ENCODE measurements at places on chromosomes 7 and 10.

DNA sequence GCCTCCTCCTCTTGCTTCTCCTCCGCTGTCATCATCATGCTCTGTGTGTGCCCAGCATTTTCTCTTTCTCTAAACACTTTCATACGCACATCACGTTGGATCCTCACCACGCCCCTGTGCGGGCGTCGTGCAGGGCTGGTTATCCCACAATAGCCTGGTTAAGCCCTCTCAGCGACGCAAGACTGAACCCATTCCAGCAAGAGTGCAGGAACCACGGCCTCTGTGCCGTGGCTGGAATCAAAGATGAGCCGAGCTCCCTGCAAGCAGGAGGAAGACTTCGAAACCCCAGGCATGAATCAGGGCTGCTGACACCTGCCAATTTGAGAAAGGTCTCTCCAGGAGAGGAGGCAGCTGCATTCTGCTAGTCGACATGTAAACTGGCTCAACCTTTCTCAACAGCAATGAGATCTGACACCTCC is 74.8 kb upstream of the FOXK1 start:
- DNase-seq, result no peak

DNA sequence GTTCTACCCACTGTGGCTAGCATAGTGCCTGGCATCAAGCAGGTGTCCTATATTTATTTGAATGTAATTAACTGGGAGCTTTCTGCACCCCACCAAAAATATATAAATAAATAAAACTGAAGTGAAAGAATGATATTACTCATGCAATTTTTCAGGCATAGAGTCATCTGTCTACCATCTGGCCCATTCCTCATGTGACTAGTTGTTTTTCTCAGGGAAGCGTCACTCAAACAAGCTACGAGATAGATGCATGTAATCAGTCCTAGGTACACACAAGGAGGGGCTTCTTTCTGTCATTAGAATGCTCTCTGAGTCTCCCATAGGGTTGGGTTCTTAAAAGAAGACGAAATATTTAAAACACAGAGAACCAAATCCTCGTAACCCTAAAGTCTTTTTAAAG is 255.5 kb upstream of the KMT2E start:
- DNase-seq, result peak; percentile 29

DNA sequence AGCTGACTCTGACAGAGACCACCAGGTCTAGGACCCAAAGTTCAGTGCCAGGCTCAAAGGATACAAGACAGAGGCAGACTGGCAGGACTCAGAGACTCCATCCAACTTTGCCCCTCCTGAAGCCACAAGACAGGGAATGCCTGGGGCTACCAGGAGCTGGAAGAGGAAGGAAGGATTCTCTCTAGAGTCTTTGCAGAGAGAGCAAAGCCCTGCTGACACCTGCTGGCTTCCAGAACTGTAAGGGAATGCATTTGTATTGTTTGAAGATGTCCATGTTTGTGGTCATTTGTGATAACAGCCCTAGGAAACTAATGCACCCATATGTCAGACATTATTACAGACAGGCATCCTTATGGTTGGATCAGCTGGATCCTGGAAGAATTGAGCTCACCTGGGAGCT is 132.3 kb upstream of the C7orf33 start:
- DNase-seq, result no peak

DNA sequence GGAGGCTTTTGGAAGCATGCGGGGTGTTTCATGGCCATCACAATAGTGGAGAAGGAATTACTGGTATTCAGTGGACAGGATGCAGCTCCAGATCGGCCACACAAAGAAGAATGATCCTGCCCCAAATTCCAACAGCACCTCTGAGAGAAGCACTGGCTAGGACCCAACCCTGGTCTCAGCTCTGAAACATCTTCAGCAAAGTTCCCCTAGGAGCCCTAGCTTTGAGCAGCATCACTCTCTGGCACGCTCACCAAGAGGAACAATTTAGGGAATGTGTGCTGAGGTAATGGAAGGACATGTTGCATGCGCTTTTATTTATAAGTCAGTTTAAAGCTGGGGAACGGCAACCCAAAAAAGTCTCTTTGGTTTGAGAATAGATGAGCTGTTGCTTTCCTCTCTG is 5.5 kb upstream of the OPN1SW start:
- DNase-seq, result no peak

- DNase-seq, result no peak
Observed at GRCh38 chr10:106043863-106044262, 1120.6 kb downstream of the SORCS1 start.

DNA sequence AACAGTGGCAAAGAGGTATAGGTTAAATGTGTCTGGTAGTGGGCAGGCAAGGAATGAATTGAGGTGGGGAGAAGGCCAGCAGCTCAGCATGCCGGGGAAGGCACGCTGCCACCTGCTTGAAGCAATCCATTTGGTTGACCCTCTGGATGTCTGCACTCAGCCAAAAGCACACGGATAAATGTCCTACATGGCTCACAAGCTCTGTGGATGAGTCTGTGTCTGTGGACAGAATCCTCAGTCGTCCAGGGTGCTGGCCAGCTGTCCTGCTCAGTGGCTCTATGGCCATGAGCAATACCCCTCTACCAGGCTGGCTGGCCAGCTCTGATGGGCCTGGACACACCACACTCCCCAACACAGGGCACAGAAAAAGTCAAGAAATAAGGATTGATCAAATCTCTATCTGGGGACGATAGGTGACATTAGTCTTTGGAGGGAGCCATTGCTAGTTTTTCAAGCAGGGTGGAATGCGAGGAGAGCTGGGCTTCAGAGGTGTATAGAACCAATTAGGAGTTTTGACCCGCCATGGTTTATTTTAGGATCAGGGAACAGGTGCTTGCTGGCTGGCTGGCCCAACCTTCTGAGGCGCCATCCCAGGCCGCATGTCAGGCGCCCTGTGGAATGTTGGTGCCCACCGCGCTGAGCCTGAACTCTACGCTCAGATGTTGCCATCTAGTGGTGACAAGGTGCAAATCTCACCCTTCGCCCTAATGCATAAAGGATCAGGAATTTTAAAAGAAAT is 493.4 kb downstream of the TNS3 start:
- peak; percentile 43 for DNase-seq

GRCh38 chr7:18958627-18959026 is 158.8 kb downstream of the TWIST1 start:
- no peak for DNase-seq

GRCh38 chr7:99368750-99369389 is 5.7 kb upstream of the ARPC1B start:
- no peak for DNase-seq

GRCh38 chr10:69218831-69219230 is 1.3 kb upstream of the HKDC1 start:
- DNase-seq, result no peak

DNA sequence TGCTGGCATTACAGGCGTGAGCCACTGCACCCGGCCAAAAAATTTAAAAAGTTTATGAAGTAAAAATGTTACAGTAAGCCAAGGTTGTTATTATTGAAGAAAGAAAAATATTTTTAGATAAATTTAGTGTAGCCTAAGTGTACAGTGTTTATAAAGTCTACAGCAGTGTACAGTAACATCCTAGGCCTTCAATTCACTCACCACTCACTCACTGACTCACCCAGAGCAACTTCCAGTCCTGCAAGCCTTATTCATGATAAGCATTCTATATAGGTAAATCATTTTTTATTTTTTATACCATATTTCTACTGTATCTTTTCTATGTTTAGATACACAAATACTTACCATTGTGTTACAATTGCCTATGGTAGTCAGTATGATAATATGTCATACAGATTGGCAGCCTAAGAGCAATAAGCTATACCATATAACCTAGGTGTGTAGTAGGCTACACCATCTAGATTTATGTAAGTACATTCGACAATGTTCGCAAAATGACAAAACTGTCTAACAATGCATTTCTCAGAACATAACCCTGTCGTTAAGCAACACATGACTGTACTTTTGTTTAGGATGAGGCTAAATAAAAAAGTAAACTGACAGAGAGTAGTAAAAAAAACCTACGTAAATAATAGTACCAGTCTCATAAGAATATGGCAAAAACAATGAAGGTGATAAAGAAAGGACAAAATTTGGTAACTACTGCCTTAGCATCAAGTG is 77.8 kb upstream of the FAM133B start:
- no peak for DNase-seq

GRCh38 chr10:110370006-110370405 is 65.3 kb upstream of the SMNDC1 start:
- DNase-seq, result no peak

DNA sequence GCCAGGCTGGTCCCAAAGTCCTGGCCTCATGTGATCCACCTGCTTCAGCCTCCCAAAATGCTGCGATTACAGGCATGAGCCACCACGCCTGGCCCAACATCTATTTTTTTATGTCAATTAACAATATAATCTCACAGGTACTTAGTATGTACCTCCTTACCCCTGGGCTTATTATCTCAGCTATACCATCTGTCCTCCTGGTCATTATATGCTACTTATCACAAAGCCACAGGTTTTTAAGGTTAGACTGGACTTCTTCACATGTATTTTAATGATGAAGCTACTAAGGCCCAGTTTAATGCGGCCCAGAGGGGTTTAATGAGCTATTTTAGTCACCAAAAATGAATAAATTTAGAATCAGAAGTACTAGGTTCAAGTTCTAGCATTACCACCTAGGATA is 3.4 kb downstream of the NSUN6 start:
- no peak for DNase-seq

GRCh38 chr7:105875505-105875904 is 894 bp downstream of the ATXN7L1 start:
- no peak for DNase-seq

DNA sequence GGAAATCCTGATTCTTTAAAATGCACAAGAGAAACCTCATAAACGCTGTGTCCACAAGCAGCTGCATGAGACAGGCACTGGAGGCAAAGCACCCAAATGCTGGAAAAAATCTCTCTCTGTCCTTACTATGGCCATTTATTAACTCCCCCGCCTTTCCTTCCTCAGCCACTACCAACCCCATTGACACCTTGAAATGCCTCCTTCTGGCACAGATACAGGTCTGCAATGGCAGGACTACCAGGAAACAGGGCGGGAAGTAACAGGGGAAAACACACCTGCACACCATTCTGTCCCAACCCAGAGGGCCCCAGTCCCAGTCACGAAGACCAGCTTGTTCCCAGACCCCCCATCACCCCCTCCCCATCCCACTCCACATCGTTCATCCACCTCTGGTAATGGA is 224.3 kb downstream of the PARD3 start:
- DNase-seq, result no peak

GRCh38 chr7:34249192-34249591 is 343.9 kb downstream of the BMPER start:
- DNase-seq, result no peak

DNA sequence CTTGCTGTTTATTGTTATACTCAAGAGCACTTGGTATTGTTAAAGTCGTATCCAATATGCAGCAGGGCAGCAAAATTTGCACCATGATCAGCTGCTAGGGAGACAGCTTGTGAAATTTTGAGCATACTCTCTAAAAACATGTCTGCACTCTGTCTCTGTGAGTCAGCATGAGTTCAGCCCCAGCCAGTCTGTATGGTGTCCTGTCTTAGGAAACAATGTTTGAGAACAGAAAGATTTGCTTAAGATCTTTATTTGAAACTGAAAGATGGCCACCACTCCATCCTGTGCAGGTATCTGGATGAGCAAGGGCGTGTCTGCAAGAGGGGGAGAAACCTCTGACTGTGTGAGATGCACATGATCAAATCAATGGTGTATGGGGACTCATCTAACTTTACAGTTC is 97.1 kb downstream of the GNAI1 start:
- no peak for DNase-seq

GRCh38 chr7:124781418-124781817 is 15.8 kb upstream of the GPR37 start:
- no peak for DNase-seq

DNA sequence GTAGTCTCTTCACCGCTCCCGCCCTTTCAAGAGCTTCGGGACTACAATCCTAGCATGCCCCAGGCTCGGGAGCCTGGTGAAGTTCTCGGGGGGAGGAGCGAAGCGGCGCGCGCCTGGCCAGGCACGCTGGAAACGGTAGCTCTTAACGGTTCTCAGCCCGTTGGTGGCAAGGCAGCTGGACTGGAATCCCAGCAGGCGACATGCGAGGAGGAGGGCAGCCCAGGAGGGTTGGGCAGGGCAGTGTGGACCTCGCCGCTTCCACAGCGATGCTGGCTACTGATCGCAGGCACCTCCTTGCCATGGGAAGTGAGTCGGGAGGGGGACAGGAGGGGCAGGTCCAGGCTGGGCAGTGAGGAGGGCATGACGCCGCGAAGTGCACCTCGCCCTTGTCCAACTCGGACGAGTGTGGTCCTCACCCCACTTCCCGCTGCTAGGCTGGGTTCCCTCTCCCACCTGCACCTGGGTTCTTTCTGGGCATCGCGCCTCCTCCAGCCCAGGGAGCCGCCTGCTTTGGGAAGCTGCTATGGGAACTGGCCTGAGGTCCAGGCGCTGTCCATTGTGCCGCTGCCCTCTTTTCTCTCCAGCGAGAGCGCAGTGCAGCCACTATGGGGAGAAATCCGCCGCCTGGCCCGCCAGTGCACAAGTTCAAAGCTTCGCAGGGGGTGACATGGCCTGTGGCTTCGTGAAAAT is 367.8 kb upstream of the NUPR2 start:
- DNase-seq, result no peak

GRCh38 chr7:95608359-95609173 is 12.2 kb upstream of the PDK4 start:
- DNase-seq, result no peak

DNA sequence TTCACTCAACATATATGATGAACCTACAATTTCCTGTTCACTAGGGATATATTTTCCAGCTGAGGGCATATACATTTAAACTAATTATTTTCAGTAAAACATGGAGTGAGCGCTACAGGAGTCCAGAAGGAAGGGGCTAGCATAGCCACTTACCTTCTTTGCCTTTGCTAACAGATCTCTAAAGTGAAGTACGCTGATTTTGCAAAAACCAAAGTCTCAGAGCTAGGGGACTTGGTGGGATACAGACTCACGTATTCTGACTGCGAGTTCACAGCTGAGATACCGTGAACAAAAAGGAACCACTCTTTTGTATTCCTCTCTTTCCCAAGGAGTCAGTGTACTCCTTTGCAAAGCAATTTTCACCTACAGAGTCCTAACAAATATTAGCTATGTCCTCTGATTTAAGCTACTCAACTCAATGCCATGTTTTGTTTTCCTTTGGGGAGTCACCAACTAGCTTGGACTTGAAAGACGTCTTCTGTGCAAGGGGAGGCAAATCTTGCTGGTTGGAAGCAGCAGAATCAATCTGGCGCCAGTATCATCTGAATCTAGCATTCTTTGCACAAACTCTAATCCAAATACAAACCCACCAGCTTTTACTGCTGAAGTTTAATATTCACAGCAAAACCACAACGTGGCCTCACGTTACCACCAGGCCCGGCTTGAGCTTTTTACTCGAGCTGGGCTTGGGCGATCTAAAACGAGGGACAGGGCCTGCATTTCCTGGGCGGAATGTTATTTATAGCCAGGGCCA is 657 bp downstream of the CDNF start:
- DNase-seq, result no peak

GRCh38 chr10:73647211-73647874 is 6.1 kb upstream of the MYOZ1 start:
- peak; percentile 36 for DNase-seq

DNA sequence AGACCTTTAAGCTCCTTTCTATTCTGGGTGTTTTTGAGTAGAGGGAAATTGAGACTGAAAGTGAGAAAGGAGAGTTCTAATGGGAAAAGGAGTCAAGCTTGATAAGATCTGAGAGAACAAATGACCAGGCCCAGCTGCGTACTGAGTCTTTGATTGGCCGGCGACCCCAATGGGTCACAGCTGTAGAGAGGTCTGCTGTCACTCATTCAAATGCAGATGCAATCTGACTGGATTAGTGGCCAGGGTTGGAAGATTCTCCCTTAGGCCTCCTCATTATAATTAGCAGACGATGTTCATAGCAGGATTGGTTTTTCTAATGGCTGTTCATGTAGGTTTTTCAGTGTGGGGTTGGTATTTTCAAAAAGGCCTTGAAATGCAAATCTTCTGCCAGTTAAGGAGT is 127.2 kb upstream of the SLC25A13 start:
- no peak for DNase-seq

GRCh38 chr10:260819-261429 is 125.7 kb downstream of the ZMYND11 start:
- no peak for DNase-seq

Data from NCI-H1694 treated with DMSO at 0.1 percent for 48 hours (cell line).